T-helper 17 cell (primary cell): ENCODE measurements at places on chromosomes 1 and 21. TPM values are rescaled to one million over a fixed set of nuclear protein-coding genes. Genes with fewer than 3 reads are reported as not detected.
A peak's percentile ranks its signal among the peaks of the same experiment; 100 is the strongest.

The GABRD gene
- total RNA-seq: 0.17 TPM

DNA sequence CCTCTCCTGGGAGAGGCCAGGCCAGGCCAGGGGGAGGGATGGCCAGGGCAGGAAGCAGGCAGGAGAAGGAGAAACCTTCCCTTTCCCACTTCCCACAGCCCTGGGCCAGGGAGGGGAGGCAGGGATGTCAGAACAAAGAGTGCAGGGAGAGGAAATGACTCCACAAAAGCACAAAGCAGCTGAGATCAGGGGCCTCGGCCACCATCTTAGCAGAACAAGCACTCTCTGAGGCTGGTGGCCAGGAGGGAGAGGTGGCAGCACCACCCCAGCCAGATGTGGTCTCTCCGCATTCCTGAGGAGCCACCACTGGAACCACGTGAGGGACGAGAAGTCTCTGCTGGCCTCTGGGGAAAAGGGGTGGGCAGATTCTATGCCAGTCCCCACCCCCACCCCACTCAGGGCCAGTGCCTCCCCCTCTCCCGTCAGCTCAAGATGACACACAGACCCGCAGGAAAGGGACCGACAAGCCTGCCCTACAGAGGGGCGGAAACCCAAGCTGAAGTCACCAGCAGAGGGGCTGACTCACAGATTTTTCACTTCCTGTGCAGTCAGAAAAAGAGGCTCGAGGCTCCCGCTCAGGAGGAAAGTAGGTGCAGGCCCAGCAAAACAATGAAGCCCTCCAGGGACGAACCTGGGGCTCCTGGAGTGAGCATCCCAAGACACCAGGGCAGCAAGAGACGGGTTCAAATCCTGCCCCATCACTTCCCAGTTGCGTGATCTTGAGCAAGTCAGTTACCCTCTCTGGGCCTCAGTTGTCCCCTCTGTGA is 24.1 kb upstream of the ALDH4A1 start:
- DNase-seq: peak; percentile 57

DNA sequence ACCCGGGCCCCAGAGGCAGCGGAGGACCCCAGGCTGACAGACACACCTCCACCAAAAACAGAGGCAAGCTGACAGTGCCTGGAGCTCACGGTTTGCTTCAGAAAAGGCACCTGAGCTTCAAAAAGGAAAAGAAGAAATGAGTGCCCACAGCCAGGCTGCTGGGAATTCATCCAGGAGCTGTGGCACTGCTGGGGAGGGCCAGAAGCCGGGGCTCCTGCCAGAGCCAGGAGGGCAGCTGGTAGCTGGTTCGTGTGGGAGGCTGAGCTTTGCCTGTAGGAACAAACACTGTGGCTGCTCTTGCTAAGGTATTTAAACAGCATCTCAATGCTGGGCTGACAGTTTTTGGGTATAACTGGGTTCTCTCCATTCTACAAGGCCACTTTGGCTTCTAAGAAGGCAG is 19.5 kb downstream of the KCNJ6 start:
- DNase-seq: no peak

DNA sequence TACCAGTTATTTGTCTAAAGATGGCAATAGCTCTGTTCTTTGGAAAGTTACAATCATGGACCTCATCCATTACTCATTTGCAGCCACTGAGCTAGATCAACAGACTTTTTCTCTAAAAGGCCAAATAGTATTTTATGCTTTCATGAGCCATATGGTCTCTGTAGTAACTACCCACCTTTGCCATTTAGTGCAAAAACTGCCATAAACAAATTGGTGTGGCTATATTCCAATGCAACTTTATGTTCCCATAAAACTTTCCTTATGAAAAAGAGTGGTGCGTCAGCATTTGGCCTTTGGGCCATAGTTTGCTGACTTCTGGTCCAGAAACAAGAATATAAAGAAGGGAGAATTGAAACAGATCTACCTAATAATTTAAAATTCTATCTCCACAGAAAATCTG is 20.1 kb upstream of the KCTD3 start:
- no peak for DNase-seq

The IL24 gene
- total RNA-seq: not detected

The SEC16B gene
- not detected for total RNA-seq
